Right ventricle myocardium inferior (tissue), 1 donor: ENCODE measurements at places on chromosomes 6 and 20.

DNA sequence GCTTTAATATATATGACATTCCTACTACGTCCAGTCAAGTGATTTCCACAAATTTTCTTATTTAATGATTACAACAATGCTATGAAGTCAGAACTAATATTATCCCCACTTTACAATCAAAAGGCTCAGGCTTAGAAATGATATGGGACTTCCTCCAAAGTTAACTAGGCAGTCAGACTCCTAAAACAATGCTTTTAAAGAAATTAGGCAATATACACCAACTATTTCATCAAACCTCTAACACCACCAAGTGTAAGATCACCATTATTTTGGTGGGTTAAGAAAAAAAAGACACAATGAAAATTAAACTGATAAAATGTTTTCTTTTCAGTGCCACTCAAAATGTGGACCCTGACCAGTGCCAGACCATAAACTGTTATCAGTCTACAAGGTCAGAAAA is 256.1 kb upstream of the RUNX2 start:
- no peak for DNase-seq

DNA sequence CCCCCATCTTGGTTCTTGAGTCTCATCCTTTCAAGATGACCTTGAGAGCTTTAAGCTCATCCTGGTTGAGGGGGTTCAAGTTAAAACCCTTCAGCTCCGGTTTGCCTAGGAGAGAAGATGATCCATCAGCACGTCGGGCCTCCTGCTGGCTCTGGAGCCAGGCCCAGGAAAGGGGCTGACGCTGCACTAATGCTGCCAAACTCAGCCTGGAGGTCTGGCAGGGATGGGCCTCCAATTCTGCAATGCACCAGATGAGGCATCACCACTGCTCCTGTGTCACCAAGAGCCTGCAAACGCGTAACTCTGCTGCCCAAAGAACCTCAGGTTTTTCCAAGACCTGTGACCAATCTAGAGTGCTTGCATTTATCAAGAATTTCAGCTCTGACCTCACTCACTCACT is 6.1 kb downstream of the PDRG1 start:
- no peak for DNase-seq

GRCh38 chr6:121222656-121223055 is 111.6 kb downstream of the TBC1D32 start:
- no peak for DNase-seq

DNA sequence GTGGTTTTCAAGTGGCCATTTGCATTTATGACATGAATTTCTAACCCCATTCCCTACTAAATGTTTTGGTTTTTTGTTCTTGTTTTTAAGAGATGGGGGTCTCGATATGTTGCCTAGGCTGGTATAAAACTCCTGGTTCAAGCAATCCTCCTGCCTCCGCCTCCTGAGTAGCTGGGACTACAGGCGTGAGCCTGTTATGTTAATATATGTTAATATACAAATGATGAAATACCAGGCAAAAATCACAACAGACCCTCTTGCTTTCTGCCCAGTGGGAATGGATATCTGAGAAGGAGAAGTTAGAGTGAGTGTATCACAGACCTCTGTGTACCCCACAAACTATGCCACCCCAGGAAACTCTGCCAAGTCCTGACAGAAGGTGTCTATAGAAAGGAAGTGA is 66.2 kb downstream of the CDC40 start:
- DNase-seq = no peak

DNA sequence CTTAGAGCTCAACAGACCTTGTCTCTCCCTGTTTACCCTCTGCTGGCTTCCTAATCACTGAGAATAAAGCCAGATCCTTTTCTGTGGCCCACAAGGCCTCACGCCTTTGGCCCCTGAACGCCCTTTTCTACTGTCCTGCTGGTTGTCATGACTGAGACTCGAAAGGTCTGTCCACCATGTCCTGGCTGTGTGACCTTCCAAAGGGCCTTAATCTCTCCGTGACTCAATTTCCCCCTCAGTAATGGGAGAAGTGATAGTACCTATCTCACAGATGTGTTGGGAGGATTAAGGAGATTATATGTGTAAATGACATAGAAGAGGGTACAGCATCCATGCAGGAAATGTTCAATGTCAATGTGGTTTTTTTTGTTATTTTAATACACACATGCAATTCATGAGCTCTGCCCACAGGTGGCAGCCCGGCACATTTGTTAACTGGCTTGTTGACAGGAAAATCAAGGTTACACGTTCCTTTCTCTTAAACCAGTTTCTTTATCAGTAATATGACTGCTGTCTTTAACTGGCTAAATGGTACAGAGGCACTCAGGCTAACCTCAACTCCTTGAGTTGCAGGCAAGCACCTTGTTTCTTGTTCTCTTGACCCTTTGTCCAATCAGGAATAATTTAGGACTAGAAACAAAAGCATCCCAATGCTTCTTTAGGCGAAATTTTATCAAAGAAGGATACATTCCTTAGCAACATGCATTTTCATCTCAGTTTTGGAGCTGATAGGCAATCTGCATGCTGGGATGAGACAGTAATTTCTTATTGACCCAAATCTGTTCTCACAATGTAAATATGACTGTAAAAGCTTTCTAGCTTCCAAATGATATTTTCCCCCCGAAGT is 16.6 kb downstream of the SLC22A1 start:
- no peak for DNase-seq

DNA sequence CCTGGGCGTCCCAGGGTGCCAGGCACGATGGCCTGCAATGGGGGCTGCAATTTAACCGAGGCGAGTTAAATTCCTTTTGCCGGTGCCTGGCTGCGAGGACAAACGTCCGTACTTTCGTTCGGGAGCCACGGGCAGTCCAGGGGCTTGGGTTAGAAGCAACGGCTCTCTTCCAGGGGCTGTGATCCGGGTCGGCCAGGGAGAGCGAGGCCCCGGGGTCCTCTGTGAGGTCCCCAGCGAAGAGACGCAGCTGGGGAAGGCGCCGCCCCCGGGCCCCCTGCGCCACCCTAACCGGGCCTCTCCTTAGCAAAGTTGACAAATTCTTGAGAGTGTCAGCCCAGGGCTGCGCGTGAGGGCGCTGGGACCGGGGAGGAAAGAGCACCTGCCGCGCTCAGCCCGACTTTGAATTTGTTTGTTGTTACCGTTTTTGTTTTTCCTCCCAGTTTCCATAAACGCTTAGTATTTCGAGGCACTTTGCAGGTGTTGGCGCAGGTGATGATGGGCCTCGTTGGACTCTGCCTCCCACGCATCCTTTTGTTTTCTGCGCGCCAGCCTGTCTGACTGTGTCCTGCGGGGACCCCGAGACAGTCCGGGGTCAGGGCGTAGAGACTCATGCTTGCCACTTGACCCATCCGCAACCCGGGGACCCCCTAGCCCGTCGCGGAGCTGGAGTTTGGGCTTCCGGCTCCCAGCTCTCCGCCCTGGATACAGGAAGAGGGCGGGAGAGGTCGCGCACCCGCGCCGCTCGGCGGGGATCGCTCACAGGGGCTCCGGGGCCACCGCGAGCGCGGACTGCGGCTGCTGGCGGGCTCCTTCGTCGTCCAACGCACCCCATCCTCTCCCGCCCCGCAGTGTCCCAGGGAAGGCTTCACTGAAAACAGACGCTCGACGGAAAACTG is 5.8 kb downstream of the OLIG3 start:
- peak; percentile 56 for DNase-seq

DNA sequence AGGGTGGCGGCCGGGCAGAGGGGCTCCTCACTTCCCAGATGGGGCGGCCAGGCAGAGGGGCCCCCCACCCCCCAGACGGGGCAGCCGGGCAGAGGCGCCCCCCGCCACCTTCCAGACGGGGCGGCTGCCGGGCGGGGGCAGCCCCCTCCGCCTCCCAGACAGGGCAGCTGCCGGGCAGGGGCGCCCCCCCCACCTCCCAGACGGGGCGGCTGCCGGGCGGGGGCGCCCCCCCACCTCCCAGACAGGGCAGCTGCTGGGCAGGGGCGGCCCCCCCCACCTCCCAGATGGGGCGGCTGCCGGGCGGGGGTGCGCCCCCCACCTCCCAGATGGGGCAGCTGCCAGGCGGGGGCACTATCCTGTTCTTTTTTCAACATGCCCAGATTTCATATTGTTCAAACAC is 78.2 kb upstream of the DST start:
- DNase-seq = no peak

GRCh38 chr20:59157531-59157930 is 6.1 kb upstream of the ZNF831 start:
- no peak for DNase-seq

GRCh38 chr6:70103798-70104197 is 199.1 kb downstream of the COL9A1 start:
- no peak for DNase-seq

DNA sequence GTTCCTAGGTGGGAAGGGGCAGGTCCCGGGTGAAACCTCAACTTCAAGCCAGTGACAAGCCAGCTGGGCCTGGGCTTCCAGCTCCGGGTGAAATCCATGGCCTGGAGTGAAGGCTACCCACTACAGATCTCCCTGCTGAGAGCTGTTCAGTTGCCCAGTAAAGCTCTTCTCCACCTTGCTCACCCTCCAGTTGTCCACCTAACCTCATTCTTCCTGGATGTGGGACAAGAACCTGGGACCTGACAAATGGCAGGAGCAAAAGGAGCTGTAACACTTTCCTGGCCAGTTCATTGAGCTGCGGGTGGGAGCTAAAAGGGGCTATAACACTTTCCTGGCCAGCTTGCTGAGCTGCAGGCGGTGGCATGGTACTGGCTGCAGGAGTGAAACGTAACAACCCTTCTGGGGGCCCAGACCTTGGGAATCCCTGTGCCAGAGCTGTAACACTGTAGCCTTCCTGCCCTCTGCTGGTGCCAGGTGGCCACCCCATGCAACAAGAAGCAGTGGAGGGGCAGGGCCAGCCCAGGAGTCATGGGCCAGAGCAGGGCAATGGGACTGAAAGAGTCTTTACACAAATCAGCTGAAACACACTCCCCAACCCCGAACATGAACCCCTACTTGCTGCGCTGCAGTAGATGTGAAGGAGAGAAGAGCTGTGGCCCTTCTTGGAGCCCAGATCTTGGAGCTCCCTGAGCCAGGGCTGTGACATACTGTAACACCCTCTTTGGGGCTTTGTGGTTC is 3.6 kb upstream of the HINT3 start:
- no peak for DNase-seq

GRCh38 chr6:167027772-167028171 is 28.6 kb downstream of the CEP43 start:
- DNase-seq = no peak

- DNase-seq = peak; percentile 50
Measured at GRCh38 chr20:57656252-57656820, 36.1 kb upstream of the ZBP1 start.

GRCh38 chr20:24098886-24099285 is 110.3 kb upstream of the GGTLC1 start:
- DNase-seq = no peak

DNA sequence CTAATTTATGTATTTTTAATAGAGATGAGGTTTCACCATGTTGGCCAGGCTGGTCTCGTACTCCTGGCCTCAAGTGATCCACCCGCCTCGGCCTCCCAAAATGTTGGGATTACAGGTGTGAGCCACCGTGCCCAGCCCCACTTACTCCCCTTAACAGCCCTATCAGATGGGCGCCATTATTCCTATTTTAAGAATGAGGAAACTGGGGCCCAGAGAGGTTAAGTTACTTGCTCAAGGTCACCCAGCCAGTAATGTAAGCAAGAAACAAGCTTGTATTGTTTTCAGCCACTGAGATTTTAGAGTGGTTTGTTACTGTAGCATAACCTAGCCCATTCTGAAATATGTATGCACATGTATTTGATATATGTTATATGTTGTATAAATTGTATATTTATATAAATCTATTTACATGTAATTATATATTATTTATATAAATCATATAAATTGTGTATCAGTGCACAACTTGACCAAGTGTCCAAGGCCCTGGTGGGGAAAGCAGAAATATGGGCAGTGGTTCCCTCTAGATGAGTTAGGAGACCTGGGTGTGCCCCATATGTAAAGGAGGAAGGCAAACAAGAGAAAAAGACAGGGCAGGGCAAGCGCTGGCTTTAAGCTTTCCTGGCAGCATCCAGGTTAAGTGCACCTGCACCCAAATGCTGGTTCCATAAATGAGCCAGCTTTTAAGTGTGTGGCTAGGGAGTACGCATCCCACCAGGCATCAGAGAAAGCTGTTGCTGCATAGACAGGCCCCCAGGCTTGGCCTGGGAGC is 1.2 kb upstream of the GUCA1A start:
- no peak for DNase-seq

GRCh38 chr20:46349035-46349741 is 40.9 kb upstream of the CDH22 start:
- peak; percentile 80 for DNase-seq

GRCh38 chr6:3744901-3745470 is 6.5 kb downstream of the PXDC1 start:
- DNase-seq = peak; percentile 48

DNA sequence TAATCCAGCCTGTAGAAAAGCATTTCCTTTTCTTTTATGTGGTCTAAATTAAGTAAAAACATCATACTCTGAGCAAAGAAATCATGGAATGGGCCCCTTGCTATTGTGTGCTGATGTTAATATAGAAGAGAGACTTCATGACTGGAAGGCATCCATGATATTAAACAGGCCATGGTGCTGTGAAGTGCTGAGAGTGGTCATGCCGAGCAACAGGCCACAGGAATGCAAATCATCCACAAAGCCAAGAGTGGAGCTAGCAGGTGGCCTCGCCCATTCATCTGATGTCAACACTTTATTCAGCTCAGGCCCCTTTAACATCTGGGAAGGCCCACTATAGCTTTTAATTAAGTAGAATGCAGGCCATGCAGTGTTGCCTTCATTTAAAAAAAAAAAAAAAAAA is 115.2 kb upstream of the HMGCLL1 start:
- DNase-seq = no peak

- DNase-seq = no peak
Measured at GRCh38 chr6:27205375-27206278, 41.9 kb upstream of the PRSS16 start.

DNA sequence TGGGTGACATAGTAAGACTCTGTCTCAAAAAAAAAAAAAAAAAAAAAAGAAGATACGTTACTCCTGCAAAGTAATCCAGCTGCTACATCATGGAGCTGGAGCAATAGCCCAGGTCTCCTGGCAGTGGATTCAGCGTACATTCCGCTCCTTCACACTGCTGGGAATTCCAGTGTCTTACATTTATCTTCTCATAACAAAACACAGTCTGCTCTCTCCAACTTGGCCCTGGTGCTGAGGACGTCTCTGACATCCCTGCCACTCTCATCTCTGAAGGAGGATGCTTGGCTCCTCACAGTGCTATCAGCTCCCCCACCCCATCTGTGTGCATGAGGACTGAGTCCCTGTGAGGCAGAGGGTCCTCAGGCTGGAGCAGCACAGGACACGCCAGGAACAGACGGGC is 529.8 kb downstream of the CD83 start:
- no peak for DNase-seq

GRCh38 chr6:1713016-1713600 is 103.4 kb downstream of the FOXC1 start:
- DNase-seq = no peak
